ENCODE measurements at places on chromosomes 3 and 15. TPM values are rescaled to one million over a fixed set of nuclear protein-coding genes. Genes with fewer than 3 reads are reported as not detected.

Gene CTXN2
- total RNA-seq, result not detected

Gene PLA1A
- total RNA-seq, result 0.50 TPM

Gene FANCD2OS
- not detected for total RNA-seq

Gene SKOR1
- total RNA-seq, result 0.67 TPM

Gene FBXL22
- total RNA-seq, result 56.3 TPM

Gene MAP1A
- total RNA-seq, result 28.9 TPM

Gene MCTP2
- 1.5 TPM for total RNA-seq

Gene PP2D1
- not detected for total RNA-seq

Gene CLDN1
- 3.0 TPM for total RNA-seq

Gene CADM2
- 9.8 TPM for total RNA-seq

Gene SLC6A11
- total RNA-seq, result not detected

Gene GOLGA8T
- total RNA-seq, result not detected

Gene GOLGA6L10
- 0.15 TPM for total RNA-seq

Gene TRIM42
- total RNA-seq, result not detected
